ENCODE measurements at places on chromosomes 2 and 18.

GRCh38 chr18:74148543-74149070, 284 bp downstream of the TIMM21 start:
- no peak for DNase-seq

- DNase-seq = no peak
Observed at GRCh38 chr18:9756933-9757470, 48.9 kb downstream of the RAB31 start.

DNA sequence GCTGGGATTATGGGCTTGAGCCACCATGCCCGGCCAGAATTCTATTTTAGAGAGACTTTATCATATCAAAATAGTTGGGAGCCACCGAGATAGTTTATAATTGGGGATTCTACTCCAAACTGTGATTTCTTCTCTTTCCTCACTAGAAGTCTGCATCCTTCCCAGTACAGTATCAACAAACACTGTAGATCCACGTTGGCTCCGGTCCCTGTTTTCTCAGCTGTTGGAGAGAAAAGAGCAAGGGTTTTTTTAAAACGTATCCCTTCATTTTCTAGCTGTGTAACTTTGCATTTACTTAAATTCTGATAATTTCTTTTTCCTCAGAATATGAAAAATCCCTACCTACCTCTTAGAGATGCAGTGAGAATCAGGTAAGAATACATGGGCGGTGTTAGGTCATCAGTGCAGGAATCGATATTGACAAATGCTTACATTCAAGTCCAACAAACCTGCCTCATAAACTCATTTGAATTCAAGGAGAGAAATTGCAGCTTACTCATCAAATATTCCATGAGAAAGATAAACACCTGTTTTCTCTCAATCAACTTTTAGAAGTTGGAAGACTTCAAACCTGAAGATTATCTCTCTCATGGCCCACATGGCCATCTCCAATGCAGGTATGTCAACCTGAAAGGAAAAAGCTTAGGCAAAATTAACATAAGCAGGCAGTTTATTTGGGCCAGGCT, 17.7 kb upstream of the PDCL3 start:
- no peak for DNase-seq

DNA sequence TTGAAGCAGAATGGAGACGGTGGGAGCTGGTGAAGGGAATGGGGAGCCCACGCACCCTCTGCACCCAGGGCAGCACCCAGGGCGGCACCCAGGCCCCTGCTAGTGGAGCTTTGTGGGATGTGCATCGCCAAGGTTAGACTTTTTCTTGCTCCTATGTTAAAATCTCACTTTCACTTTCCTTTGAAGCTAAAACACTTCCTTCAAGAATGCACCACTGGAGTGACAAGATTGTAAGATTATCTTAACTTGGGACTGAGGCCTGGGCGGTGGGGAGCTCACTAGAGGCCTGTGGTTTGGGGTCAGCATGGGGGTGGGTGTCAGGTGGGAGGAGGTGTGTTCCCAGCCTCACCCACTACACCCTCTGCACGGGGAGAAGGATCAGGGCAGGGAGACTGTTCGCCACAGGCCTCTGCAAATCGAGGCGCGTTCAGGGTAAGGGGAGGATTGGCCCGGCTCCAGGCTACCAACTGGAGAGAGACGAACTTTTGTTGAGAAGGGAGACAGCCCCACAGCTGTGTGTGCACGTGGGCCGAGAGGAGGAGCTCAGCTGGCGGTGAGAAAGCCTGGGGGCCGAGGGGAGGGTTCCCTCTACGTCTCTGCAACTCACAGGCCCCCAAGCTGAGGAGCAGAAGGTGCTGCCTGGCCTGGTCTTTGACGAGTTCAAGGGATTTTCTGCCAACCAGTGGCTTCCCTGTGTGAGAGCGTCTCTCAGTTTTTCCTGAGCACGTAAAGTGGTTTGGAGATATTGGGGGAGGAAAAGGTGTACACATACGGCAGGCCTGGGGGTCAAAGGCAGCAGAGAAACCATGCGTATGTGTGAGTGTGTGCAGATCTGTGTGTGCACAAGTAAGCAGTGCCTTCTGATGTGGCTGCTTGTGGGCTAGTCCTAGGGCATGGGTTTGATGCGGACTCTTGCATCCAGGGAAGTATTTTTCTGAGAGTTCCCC, 147.7 kb downstream of the KLHL29 start:
- DNase-seq = peak; percentile 38

DNA sequence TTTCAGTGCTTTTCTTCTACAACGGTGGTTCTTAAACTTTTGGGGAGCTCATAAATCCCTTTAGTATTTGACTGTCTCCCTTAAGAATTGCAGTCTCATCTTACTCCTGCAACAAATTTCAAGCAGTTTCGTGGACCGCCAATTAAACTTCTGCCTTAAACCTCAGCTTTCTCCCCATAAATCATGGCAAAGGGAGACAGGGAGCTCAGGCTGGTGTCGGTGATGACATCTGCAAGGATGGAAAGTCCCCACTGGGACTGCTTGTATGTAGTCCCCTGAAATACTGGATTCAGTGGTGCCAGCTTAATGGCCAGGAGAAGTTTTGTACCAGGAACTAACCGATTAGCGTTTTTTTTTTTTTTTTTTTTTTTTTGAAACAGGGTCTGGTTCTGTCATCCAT, 148.7 kb upstream of the ITGA6 start:
- DNase-seq = no peak

- DNase-seq = no peak
Observed at GRCh38 chr18:58515175-58515775, 113.6 kb downstream of the ALPK2 start.

All from stimulated activated naive CD4-positive, alpha-beta T cell (primary cell).